ENCODE measurements at places on chromosomes 11 and 22. TPM values are rescaled to one million over a fixed set of nuclear protein-coding genes. Genes with fewer than 3 reads are reported as not detected.

GRAP2 gene
- not detected for total RNA-seq

ACR gene
- total RNA-seq: not detected

TNNI2 gene
- not detected for total RNA-seq

A4GALT gene
- total RNA-seq: 31.4 TPM

RAB38 gene
- total RNA-seq: 0.32 TPM

GGTLC3 gene
- total RNA-seq: not detected

ZMAT5 gene
- total RNA-seq: 15.9 TPM

APOBEC3C gene
- 18.6 TPM for total RNA-seq

UBQLNL gene
- total RNA-seq: 0.65 TPM

CASTOR1 gene
- total RNA-seq: 7.4 TPM

SCGB1A1 gene
- not detected for total RNA-seq

TMEM223 gene
- total RNA-seq: 9.4 TPM

CELF1 gene
- total RNA-seq: 98.0 TPM

TMEM86A gene
- 1.6 TPM for total RNA-seq

MRE11 gene
- total RNA-seq: 14.6 TPM

GVQW3 gene
- total RNA-seq: 3.3 TPM

KLHL35 gene
- 2.7 TPM for total RNA-seq

MACROD1 gene
- total RNA-seq: 13.9 TPM

RDX gene
- 80.4 TPM for total RNA-seq

YPEL4 gene
- total RNA-seq: 0.65 TPM

LIF gene
- total RNA-seq: 1.0 TPM

PRR5 gene
- total RNA-seq: 17.2 TPM

OR4D9 gene
- not detected for total RNA-seq

EIF3D gene
- total RNA-seq: 316 TPM

Data from articular chondrocyte of knee joint (primary cell).